ENCODE measurements at places on chromosomes 5 and 9.

DNA sequence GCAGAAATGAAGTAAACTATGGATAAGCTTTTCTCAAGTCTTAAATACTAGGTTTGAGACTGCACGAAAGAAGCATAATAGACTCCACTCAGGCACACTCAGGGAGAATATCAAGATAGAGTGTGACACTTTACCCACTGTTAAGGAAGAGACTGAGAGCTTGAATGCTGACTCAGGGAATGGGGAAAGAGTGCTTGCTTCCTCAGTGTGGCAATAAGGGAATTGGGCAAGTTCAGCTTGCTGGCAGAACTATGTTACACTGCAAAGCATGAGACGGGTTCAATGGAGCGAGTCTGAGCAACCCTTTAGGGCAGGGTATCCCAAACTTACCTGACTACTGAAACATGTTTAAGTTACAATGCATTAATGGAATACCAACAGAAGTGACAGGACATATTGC, 237.7 kb upstream of the MEF2C start:
- no peak for DNase-seq

GRCh38 chr9:125536776-125537175, 170.2 kb downstream of the MAPKAP1 start:
- no peak for DNase-seq

DNA sequence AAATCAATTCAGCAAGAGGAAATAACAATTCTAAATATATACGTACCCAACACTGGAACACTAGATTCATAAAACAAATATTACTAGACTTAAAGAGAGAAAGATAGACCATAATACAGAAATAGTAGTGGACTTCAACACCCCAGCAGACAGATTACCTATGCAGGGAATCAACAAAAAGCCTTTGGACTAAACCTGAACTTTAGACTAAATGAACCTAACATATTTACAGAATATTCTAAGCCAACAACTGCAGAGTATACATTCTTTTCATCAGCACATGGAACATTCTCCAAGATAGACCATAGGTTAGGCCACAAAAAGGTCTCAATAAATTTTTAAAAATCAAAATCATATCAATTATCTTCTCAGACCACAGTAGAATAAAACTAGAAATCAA, 32.9 kb upstream of the BARX1 start:
- no peak for DNase-seq

GRCh38 chr5:134504629-134505300, 20.7 kb upstream of the JADE2 start:
- no peak for DNase-seq

- DNase-seq, result no peak
Observed at GRCh38 chr5:17801595-17801994, 167.3 kb downstream of the TAF11L14 start.

All from lung microvascular endothelial cell (primary cell).